ENCODE measurements at places on chromosomes 2 and 18. TPM values are rescaled to one million over a fixed set of nuclear protein-coding genes. Genes with fewer than 3 reads are reported as not detected.

Gene GAREM2
- total RNA-seq: 7.0 TPM

Gene UGT1A8
- total RNA-seq: not detected

Gene NDC80
- total RNA-seq: 3.6 TPM

Gene MGAT4A
- total RNA-seq: 40.7 TPM

Gene SERPINB3
- not detected for total RNA-seq

Gene GEN1
- 11.7 TPM for total RNA-seq

Gene LINC00305
- total RNA-seq: not detected

Gene BUB1
- 7.8 TPM for total RNA-seq

Gene PRSS56
- not detected for total RNA-seq

Gene MDH1
- 162 TPM for total RNA-seq

Gene CCDC102B
- 20.1 TPM for total RNA-seq

Gene GULP1
- total RNA-seq: 117 TPM

Gene SMAD4
- 80.2 TPM for total RNA-seq

Gene LIMS4
- 0.31 TPM for total RNA-seq

Gene CCDC141
- total RNA-seq: 1.4 TPM

Gene RNU2-63P
- not detected for total RNA-seq

Gene LAMA3
- total RNA-seq: 1.4 TPM

Gene MFF
- 127 TPM for total RNA-seq

Gene UGT1A3
- total RNA-seq: not detected

Gene SNED1
- 3.3 TPM for total RNA-seq

Gene RAMP1
- 2.7 TPM for total RNA-seq

Gene FEZ2
- 54.3 TPM for total RNA-seq

Gene KRTCAP3
- total RNA-seq: not detected

Gene TMEM247
- not detected for total RNA-seq

Gene VSNL1
- total RNA-seq: 23.1 TPM

Gene RDH14
- 25.7 TPM for total RNA-seq

Gene PROKR1
- total RNA-seq: 2.0 TPM

Gene APCDD1
- total RNA-seq: 10.3 TPM

Gene ABCB11
- 0.16 TPM for total RNA-seq

Gene ACTG2
- 0.62 TPM for total RNA-seq

Gene CLEC4F
- total RNA-seq: not detected

Gene SRBD1
- total RNA-seq: 78.6 TPM

Gene MROH2A
- total RNA-seq: not detected

Gene SERPINB13
- not detected for total RNA-seq

Gene STRN
- 30.9 TPM for total RNA-seq

Gene ACADL
- 9.2 TPM for total RNA-seq

Gene TMEM214
- 7.8 TPM for total RNA-seq

Gene GLI2
- total RNA-seq: 2.8 TPM

Gene CBLN2
- total RNA-seq: 39.3 TPM

Gene NYAP2
- total RNA-seq: 7.8 TPM

Gene SLC4A1AP
- 30.4 TPM for total RNA-seq

Gene EGR4
- total RNA-seq: not detected

Gene TCF7L1
- 1.1 TPM for total RNA-seq

Gene ERBB4
- total RNA-seq: 127 TPM

Gene ANKRD30B
- 0.16 TPM for total RNA-seq

Gene SATB2
- total RNA-seq: 532 TPM

Gene CCT4
- 204 TPM for total RNA-seq

Gene TCF4
- 1,429 TPM for total RNA-seq

Gene PLGLB2
- total RNA-seq: 2.0 TPM

Gene MAP3K2
- total RNA-seq: 62.1 TPM

Gene DSC3
- total RNA-seq: 0.78 TPM

Gene MOCOS
- 0.16 TPM for total RNA-seq

Gene STPG4
- 0.78 TPM for total RNA-seq
